ENCODE measurements at places on chromosomes 13 and 19.

- no peak for DNase-seq
Measured at GRCh38 chr13:78401873-78402707, 201.3 kb downstream of the POU4F1 start.

DNA sequence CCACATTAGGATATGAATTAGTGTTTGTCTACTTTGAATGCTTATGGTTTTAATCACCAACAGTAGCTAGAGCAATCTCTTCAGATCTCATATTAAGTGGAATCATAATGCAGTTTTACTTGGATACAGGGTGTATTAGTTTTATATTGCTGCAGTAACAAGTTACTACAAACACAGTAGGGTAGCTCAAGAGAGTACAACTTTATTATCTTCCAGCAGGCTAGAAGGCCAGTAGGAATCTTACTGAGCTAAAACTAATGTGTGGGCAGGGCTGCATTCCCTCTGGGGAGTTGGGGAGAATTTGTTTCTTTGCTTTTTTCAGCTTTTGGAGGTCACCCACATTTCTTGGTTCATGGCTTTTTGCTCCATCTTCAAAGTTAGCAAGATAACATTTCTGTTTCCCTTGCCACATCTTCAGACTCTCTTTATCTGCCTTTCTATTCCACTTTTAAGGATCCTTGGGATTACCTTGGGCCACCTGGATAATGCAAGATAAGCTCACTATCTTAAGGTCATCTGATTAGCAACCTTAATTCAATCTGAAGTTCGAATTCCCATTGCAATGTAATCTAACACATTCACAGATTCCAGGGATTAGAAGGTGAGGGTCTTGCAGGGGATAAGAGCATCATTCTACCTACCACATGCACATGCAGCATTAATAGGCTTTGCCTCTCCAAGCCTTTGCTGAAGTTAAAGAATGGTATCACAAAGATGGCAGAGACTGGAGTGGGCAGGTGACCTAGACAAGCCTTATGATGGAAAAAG, 134.1 kb upstream of the SLC10A2 start:
- DNase-seq = no peak

- no peak for DNase-seq
Measured at GRCh38 chr19:10452726-10453618, 32.6 kb downstream of the PDE4A start.

DNA sequence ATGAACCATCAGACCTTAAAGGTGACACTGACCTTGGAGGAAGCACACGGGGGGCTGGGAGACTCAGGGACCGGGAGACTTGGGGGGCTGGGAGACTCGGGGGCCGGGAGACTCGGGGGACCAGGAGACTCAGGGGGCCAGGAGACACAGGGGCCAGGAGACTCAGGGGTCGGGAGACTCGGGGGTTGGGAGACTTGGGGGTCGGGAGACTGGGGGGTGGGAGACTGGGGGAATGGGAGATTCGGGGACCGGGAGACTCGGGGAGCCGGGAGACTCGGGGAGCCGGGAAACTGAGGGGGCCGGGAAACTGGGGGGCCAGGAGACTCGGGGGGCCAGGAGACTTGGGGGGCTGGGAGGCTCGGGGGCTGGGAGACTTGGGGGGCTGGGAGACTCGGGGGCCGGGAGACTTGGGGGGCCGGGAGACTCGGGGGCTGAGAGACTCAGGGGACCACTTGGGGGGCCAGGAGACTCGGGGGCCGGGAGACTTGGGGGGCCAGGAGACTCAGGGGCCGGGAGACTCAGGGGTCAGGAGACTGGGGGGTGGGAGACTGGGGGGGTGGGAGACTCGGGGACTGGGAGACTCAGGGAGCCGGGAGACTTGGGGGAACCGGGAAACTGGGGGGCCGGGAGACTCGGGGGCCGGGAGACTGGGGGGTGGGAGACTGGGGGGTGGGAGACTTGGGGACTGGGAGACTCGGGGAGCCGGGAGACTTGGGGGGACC, 62.9 kb downstream of the RASA3 start:
- no peak for DNase-seq

DNA sequence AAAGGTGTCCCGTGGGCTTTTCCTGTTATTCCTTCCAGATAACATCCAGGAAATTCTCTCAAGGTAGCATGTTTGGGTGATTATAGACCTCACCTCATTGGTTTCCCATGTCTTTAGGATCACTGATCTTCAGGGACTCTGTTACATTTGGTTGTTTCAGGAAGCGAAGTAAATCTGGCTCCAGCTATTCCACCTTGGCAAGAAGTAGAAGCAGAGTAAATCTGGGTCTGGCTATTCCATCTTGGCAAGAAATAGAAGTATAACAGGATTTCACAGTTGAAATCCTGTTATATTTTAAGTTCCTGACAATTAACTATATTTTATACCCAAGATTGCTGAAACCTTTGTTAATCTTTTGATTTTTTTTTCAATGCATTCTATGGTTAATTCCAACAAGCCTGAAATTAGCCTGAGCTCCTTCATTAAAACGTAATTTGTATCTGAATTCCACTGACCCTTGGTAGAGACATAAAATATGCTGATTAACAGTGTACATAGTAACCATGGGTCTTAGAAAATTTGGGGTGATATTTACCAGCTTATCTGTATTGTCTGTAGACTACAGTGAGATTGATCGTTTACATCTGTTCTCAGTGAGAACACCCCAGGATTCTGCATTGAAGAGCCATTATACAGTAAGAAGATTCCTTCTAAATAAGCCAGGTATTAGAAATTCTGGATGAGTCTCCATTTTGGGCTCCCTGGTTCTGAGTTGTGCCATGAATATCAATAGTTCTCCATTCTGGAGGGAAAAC, 267.6 kb upstream of the SLITRK6 start:
- DNase-seq = no peak

GRCh38 chr19:6730153-6730804, 7.1 kb downstream of the GPR108 start:
- no peak for DNase-seq

GRCh38 chr13:96474181-96474557, 384.3 kb downstream of the HS6ST3 start:
- no peak for DNase-seq

- DNase-seq = peak; percentile 69
Measured at GRCh38 chr19:44927746-44928145, 13.3 kb downstream of the APOC1 start.
